ENCODE measurements at places on chromosomes 13 and 19.

DNA sequence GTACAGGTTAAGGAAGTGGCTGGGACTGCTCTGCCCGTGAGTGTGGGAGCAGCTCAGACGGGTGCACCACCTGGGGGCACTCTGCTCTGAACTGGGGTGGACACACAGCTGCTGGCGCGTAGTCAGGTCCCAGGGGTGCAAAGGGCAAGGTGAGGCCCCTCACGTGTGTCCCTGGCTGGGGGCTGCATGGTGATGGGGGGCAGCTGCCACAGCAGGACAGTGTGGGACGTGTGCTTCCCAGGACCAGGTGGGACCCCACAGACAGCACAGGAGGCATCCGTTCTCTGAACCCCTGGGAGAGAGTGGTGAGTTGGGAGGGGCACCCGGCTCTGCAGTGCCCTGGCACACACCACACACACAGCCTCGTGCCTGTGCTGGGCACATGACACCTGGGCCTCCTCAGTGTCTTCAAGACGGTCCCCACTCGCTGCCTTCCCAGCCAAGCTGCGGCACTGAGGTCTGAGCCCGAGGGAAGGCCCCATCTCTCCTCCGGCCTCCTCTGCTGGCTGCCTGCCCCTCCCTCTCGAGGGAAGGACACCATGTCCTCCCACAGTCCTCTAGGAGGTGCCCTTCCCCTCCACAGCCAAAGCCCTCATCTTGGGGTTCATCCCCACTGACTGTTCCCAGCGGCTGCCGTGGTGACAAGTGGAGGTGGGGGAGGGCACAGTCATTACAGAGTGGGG lies 24.7 kb downstream of the CILP2 start:
- no peak for DNase-seq

DNA sequence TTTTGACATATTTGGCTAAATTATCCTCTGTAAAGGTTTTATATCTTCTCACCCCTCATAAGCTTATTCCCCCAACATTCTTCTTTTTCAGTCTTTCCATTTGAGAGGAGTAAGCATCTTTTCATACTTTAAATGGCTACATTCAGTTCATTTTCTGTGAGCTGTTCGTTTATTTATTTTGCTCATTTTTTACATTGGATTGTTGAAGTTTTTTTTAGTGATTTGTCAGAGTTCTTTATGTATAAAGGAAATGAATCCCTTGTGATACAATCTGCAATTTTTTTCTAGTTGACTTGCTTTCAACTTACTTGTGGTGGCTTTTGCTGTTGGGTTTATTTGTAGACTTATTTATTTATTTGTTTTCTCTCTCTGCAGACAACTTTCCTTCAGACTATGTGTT lies 250.3 kb downstream of the DLEU7 start:
- DNase-seq = no peak

GRCh38 chr13:60288569-60288968 lies 108.5 kb upstream of the TDRD3 start:
- no peak for DNase-seq

GRCh38 chr13:28420704-28421103 lies 74.2 kb downstream of the FLT1 start:
- DNase-seq = no peak
